ENCODE measurements at places on chromosomes 13 and 19. TPM values are rescaled to one million over a fixed set of nuclear protein-coding genes. Genes with fewer than 3 reads are reported as not detected.

Gene KCNJ14
- total RNA-seq: 1.8 TPM

Gene MBNL2
- 43.7 TPM for total RNA-seq

Gene ACER1
- not detected for total RNA-seq

Gene NKPD1
- 1.3 TPM for total RNA-seq

Gene SPC24
- 15.0 TPM for total RNA-seq

DNA sequence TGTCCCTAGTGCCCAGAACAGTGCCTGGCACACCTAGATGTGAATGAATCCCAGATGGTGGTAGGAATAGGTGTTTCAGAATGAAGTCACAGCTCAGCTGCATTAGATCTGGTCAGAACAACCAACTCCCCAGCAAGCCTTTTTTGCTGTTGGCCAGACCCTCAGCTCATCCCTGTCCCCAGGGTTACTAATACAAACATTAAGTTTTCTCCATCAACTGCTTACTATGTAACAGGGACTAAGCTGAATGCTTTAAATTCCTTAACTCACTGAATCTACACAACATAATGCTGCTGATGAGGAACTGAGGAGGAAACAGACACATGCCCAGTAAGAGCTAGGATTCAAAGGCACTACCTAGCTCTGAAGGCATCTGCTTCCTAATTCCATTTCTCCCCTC lies 18.8 kb downstream of the SMG9 start:
- peaks cover 14% of the 10 kb centered on the region for H3K4me1 ChIP-seq
- H3K27me3 ChIP-seq: no peaks in the 10 kb centered on the region
- H3K27ac ChIP-seq: peak overlapping the region; percentile 21
- H3K4me3 ChIP-seq: no peak overlapping the region
- DNase-seq: no peak

DNA sequence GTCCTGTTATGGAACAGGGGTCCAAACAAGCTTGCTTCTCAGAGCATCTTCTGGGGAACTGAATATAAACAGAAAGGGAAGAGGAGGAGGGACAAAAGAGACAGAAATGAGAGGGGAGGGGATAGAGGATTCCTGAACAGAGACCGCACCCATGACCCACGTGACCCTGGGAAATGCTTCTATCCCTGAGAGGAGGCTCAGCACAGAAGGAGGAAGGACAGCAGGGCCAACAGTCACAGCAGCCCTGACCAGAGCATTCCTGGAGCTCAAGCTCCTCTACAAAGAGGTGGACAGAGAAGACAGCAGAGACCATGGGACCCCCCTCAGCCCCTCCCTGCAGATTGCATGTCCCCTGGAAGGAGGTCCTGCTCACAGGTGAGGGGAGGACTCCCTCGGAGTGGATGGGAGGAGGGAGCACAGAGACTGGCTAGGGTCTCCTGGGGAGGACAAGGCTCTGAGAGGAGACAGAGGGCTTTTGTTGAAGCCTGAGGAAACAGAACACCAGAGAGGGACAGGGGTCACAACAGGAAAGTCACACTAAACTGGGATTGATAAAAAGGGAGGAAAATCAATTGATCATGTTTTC lies at the start of gene CEACAM6:
Gene CEACAM6 (plus strand): TSS at position 203 of the 586 bp plus-strand sequence. CDS start 109 bp downstream, at position 312.
- DNase-seq: no peak
- H3K27ac ChIP-seq: peak within 1 kb of the TSS; percentile 7
- H3K4me1 ChIP-seq: no peaks in the 10 kb centered on the region
- H3K4me3 ChIP-seq: peak within 1 kb of the TSS; percentile 77
- peaks cover 19% of the 10 kb centered on the region for H3K27me3 ChIP-seq
- H3K36me3 ChIP-seq: no peaks in the 10 kb centered on the region

DNA sequence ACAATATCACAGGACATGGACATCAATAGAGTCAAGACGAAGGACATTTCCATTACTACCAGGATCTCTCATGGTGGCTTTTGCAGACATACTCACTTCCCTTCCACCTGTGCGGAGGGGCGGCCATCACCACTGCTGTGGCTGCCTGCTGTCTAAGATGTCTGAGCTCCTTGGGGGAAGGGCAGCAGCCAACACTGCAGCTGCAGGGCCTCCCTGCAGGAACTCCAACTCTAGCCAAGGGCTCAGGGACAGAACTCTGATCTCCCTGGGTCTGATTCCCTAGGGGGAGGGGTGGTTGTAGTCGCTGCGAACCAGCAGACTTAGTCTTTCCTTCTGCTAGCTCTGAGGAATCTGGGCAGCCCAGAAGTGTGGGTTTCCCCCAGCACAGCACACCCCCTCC lies 78.9 kb upstream of the ANKRD10 start:
- DNase-seq: no peak
- no peaks in the 10 kb centered on the region for H3K36me3 ChIP-seq
- H3K4me1 ChIP-seq: no peaks in the 10 kb centered on the region
- H3K27ac ChIP-seq: no peak overlapping the region
- H3K27me3 ChIP-seq: peaks cover 34% of the 10 kb centered on the region

- no peaks in the 10 kb centered on the region for H3K4me1 ChIP-seq
- no peaks in the 10 kb centered on the region for H3K27me3 ChIP-seq
- no peaks in the 10 kb centered on the region for H3K36me3 ChIP-seq
- peak overlapping the region; percentile 50 for H3K27ac ChIP-seq
- DNase-seq: no peak
- H3K4me3 ChIP-seq: no peak overlapping the region
These were observed 8.8 kb downstream of the MFSD12 start for GRCh38 chr19:3548606-3549005.

- no peaks in the 10 kb centered on the region for H3K27me3 ChIP-seq
- H3K4me1 ChIP-seq: peaks cover 12% of the 10 kb centered on the region
- no peak for DNase-seq
- peaks cover 37% of the 10 kb centered on the region for H3K36me3 ChIP-seq
These were observed 106.4 kb upstream of the MLNR start for GRCh38 chr13:49113526-49114286.

DNA sequence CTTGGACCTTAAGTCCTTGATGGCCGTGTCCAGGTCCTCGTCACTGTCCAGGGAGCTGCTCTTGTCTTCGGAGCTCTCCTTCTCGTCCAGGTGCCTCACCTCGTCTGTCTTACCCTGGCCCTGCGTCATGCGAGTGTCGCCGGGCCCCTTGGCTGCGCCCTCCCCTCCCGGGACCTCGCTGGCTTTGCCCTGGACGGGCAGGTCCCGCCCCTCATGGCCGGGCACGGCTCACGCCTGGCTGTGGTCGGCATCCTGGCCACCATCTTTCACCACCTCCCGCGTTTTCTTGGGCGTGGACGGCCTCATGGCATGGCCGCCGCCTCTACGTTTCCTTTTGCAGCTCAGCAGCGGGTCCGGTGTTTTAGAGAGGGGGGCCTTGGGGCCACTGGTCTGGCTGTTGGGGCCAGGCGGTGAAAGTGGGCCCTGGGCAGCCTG lies 14.8 kb downstream of the RB1 start:
- no peak for DNase-seq
- no peak overlapping the region for H3K4me3 ChIP-seq

DNA sequence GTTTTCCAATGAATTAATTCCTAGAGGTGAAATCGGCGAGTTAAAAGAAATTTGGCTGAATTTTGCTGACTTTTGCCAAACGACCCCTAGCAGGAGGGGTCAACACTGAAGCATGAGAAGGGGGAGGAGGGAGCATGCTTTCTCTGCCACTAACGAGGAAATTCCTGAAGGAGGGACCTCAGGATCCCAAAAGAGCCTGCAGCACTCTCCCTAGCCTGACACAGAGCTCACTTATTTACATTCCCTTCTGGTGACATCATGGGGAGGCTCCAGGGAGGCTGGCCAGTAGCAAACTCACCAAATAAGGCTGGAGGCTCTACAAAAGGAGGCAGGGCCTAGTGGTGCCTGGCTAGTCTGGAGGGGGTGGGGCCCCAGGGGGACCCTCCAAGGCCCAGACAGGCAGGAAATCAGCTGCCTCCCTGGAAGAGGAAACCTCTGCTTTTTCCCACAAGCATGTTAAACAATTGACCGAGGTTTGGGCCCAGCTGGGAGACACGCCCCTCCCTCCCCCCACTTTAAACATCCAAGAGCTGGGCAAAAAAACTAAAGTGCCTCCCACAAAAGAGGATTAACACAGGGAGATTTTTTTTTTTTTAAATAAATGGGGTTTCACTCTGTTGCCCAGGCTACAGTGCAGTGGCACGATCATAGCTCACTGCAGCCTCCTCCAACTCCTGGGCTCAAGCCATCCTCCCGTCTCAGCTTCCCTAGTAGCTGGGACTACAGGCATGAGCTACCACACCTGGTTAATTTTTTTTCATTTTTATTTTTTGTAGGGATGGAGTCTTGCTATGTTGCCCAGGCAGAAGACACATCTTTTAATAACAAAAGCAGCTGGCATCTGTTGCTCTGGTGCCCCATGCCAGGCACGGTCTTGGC lies 2.1 kb downstream of the DAPK3 start:
- H3K27me3 ChIP-seq: no peaks in the 10 kb centered on the region
- peak; percentile 88 for DNase-seq
- H3K4me1 ChIP-seq: peaks cover 27% of the 10 kb centered on the region
- peaks cover 14% of the 10 kb centered on the region for H3K36me3 ChIP-seq
- H3K27ac ChIP-seq: peak overlapping the region; percentile 94

DNA sequence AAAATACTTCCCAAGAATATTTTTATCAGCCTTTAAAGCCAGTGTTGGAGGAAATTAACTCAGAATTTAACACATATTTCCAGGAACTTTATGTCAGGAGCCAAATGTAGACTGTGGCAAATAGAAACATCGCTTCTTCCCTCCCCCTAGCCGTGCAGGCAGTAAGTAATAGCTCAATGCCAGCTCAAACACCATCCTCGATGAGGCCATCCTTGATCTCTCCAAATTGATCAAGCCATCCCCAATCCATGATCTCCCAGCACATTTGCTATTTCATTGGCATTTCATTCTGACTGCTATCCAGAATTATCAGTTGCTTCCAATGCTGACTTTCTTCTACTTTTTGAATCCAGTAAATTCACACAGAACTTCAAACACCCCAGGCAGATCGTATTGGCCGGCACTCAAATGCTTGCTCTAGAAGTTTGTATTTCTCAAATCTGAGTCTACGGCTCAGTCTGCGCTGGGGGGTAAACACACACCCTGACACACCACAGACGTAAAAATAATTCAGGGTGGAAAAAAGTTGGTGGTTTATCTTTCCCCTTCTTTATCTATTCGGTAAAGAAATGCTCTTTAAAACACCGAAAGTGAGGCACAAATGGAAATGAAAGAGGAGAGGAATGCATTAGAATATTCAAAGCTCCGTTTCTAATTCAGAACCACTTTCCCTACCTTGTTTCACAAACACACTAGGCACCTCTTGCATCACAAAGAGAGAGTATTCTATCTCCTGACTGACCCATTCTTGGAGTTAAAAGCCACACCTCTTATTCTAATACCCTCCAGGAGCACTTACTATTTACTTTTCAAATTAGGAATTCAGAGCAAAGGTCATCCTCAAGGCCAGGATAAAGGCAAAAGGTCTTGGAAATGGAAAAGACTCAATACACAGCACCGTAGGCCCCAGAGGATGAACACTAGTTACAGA lies 991 bp downstream of the OBI1 start:
- H3K36me3 ChIP-seq: peaks cover 5% of the 10 kb centered on the region
- H3K27ac ChIP-seq: peak overlapping the region; percentile 78
- H3K4me1 ChIP-seq: peaks cover 16% of the 10 kb centered on the region
- no peak for DNase-seq
- peak overlapping the region; percentile 100 for H3K4me3 ChIP-seq
- no peaks in the 10 kb centered on the region for H3K27me3 ChIP-seq

GRCh38 chr13:102680133-102680717 lies 14.6 kb downstream of the METTL21C start:
- H3K27me3 ChIP-seq: no peaks in the 10 kb centered on the region
- no peak for DNase-seq
- H3K4me3 ChIP-seq: no peak overlapping the region
- peaks cover 16% of the 10 kb centered on the region for H3K36me3 ChIP-seq
- no peak overlapping the region for H3K27ac ChIP-seq
- H3K4me1 ChIP-seq: no peaks in the 10 kb centered on the region

DNA sequence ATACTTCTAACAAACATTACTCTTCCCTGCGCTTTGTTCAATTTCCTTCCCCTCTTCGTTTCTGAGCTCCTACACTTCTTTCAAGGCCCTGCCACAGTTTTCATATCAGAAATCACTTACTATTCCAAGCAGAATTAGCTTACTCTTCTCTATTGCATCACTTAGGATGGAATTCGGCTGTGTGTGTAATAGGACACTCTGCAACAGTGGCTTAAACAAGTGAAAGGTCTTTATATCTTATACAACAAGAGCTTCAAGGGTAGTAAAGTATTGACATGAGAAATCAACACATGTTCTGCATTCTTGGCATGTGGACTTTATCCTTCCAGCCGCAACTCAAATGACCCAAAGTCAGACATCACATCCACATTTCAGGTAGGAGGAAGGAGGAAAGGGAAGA lies 279.6 kb downstream of the PCDH20 start:
- H3K27me3 ChIP-seq: no peaks in the 10 kb centered on the region
- H3K36me3 ChIP-seq: no peaks in the 10 kb centered on the region
- H3K4me1 ChIP-seq: no peaks in the 10 kb centered on the region
- H3K4me3 ChIP-seq: no peak overlapping the region
- DNase-seq: no peak

- peaks cover 10% of the 10 kb centered on the region for H3K36me3 ChIP-seq
- peaks cover 5% of the 10 kb centered on the region for H3K4me1 ChIP-seq
- no peaks in the 10 kb centered on the region for H3K27me3 ChIP-seq
- DNase-seq: no peak
- H3K27ac ChIP-seq: no peak overlapping the region
These were observed 21.8 kb downstream of the HCN2 start for GRCh38 chr19:611481-611868.

Data from type B pancreatic cell (in vitro differentiated cells).